ENCODE measurements at places on chromosomes 4 and X.

DNA sequence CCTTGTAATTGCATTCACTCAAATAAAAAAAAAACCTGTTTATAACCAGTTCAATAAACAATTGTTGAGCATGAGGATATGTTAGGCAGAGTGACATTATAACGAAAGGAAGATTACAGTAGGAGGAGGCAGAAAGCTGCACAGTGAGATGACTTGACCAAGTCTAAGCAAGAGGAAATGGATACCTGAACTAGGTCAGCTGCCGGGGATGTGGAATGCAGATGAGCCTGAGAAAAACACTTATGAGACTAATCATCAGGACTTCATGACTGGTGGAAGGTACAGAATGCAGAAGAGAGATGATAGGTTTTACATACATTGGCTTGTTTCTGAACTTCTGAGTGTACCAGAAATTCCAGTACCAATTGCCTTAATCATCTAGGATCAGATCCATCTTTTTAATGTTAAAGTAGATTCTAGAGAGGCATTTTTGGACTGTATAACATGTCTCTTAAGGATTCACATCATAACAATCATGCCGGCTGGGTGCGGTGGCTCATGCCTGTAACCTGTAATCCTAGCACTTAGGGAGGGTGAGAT, 208.1 kb upstream of the PPP3CA start:
- no peak for DNase-seq

DNA sequence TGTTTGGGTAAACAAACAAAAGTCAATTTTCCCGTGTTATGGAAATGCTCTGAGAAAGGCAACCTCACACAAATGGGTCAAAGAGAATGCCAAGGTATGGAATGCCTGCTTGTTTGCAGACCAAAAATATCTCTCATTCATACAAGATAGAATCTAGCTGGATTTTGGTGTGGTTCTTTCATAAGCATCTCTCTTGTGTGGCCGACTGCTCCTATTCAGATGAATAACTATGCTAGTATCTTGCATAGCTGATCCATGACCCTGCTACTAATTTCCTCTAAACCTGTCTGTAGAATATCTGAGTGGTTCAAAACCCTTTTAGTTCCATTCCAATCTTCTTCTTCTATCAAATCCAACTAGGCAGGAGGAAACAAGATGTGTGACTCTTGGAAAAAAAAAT, 28.2 kb upstream of the SORBS2 start:
- DNase-seq: no peak

DNA sequence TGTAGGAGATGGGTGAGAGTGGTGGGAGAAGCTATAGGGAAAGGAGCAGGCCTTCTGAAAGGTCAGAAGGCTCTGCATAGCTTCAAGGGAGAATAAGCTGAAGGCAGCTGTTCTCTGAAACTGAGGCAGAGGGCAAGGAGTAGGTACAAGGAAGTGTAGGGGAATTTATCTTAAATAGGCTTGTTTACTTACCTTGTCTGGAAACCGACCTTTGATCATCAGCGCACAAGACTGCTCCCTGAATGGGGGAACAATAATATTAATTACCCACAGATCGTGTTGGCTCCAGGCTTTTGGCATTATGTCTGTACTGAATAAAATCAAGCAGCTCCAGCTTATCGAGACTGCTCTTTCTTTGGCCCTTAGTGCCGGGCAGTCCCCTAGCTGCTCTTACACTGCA, 175.5 kb upstream of the MAGEB16 start:
- no peak for DNase-seq

- no peak for DNase-seq
Measured at GRCh38 chr4:66609014-66609413, 936.3 kb downstream of the CENPC start.

DNA sequence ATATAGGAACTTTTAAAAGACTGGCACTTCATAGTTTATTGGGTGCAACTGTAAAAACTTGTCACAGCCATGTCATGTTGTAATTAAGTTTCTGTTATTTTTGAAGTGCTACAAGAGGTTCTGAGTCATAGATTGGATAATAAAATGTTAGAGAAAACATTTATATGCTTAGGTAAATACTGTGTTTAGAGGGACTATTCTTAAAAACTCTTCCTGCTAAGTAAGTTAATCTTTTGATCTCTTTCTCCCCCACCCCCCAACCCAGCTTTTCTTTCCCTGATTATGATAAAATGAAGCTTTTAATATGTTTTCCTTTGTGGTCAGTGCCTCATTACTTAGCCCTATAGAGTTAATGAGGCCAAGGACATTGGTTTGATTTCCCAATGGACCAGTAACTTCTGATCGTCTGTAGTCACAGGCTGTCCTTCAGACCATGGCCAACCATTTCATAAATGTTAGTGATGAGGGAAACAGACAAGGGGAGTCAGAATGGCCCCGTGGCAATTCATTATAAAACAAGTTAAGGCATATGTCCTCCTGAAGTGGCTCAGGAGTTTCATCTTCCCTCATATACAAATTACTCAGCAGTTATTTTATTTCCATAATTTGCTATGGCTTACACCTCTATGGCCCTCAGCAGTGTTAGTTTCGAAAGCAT, 3.9 kb upstream of the PDLIM5 start:
- DNase-seq: no peak

GRCh38 chr4:37960098-37960497, at the start of gene PTTG2:
PTTG2 (plus strand) TSS chr4:37960398; CDS start chr4:37960435, 37 bp downstream.
- no peak for DNase-seq

DNA sequence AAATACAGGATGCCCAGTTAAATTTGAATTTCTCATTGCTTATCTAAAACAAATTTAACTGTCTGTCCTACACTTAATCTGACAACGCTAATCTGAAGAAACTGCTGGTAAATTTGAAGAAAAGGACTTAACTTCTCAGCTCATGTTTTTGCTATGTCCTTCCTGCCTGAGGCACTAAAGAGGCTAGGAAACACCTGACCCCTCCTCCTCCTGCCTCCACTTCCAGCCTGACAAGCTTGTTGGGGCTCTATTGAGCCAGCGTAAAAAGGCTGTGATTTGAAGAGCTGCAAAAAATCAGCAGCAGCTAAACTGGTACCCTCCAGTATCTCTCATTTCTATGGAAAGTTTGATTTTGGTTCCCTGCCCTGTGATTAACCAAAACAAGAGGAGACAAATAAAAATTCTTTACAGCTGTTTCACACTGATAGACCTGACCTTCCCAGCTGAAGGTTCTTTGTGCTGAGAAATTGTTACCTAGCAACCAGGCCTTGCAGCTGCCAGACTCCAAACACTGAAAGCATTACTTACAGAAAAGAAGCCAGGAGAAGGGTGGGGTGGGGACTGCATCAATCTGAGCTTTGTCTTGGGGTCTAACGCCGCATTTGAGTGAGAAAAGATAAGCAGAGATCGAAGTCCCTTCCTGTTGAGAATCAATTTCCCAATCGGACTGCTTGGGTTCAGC, 35.0 kb downstream of the DCX start:
- DNase-seq: no peak

GRCh38 chrX:119240356-119240755, 4.3 kb downstream of the PGRMC1 start:
- DNase-seq: no peak

GRCh38 chrX:46716796-46717195, 42.1 kb downstream of the SLC9A7 start:
- no peak for DNase-seq

DNA sequence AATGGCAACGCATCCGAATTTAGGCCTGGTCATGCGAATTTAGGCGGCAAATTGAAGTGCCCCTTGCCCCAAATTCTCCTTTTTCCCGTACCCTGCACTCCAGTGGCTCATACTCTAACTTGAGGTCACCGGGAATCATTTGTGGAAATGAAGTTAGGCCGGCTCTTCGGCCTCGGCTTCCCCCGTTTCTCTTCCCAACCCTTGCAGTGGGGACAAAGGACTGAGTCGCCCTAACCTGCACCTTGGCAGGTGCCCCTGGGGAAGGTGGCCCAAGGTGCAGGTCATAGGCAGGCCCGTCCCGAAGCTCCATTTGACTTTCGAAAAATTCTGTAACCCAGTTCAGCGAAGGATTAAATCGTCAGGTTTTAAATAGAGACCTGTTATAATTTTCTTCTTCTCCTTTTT, 811 bp downstream of the SRD5A3 start:
- DNase-seq: no peak

- no peak for DNase-seq
Measured at GRCh38 chrX:148658115-148658730, 157.8 kb downstream of the AFF2 start.

GRCh38 chr4:119317990-119318389, 3.9 kb downstream of the FABP2 start:
- no peak for DNase-seq

DNA sequence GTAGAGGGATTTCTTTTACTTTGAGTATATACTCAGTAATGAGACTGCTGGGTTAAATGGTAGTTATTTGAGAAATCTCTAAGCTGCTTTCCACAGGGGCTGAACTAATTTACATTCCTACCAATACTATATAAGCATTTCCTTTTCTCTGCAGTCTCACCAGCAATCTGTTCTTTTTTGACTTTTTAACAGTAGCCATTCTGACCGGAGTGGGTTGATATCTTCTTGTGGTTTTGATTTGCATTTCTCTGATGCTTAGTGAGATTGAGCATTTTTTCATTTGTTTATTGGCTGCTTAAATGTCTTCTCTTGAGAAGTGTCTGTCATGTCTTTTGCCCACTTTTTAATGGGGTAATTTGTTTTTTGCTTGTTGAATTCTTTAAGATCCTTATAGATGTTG, 43.3 kb downstream of the SPCS3 start:
- DNase-seq: no peak

GRCh38 chr4:86586626-86587380, 7.3 kb upstream of the PTPN13 start:
- no peak for DNase-seq

- no peak for DNase-seq
Measured at GRCh38 chr4:146123231-146123630, 52.3 kb upstream of the LSM6 start.

- DNase-seq: no peak
Measured at GRCh38 chr4:104747635-104748034, 252.9 kb upstream of the CXXC4 start.

GRCh38 chr4:54231419-54231767, 2.3 kb downstream of the PDGFRA start:
- DNase-seq: no peak

DNA sequence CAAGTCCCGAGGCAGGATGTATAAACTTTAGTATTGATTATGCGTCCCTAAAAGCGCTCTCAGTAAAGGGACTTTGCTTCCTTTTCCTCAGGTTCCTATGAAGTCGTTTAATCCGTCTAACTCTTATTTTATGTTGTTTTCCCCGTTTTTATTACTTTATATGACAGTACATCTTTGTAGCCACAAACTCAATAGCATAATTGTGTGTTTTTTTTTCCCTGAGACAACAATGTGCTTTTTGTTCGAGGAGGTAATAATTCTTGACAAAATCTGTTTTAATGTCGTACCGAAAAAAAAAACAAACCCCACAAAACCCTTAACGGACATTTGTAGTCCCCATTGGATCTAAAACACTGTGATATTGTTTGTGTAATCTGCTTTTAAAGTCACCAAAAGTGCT, 17.9 kb upstream of the PPP2R3B start:
- DNase-seq: no peak

GRCh38 chr4:34486461-34487363, 1757.6 kb downstream of the ARAP2 start:
- DNase-seq: no peak

DNA sequence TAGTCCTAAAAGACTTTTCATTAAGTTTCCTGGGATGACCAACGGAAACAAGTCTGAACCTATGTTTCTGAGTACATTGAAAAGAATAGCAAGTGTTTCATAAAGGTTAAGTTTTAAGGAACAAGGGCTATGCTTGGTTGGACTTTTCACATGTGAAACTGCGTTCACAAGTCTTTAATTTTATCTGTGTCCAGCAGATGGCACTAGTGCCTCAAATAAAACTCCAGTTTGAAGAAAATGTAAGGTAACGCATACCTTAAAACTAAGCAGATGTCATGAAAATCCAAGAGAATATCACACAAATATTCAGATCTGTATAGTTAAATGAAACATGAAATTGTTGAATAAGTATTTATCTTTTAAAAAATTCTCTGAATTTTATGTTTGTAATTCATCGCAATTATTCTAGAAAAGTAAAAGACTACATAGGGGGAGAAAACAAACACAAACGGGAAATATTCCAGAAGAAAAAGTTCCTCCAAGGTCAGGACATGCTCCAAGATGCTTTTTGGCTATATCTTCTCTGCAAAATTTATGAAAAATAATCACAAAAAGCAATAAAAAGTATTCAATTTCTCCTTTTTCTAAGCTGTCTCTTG, 89.6 kb upstream of the MAD2L1 start:
- no peak for DNase-seq

- DNase-seq: no peak
Measured at GRCh38 chr4:177107288-177107921, 202.3 kb upstream of the NEIL3 start.

- no peak for DNase-seq
Measured at GRCh38 chr4:120731561-120731960, 191.0 kb downstream of the PRDM5 start.

GRCh38 chrX:130772105-130772775, 130.8 kb downstream of the ENOX2 start:
- DNase-seq: no peak

DNA sequence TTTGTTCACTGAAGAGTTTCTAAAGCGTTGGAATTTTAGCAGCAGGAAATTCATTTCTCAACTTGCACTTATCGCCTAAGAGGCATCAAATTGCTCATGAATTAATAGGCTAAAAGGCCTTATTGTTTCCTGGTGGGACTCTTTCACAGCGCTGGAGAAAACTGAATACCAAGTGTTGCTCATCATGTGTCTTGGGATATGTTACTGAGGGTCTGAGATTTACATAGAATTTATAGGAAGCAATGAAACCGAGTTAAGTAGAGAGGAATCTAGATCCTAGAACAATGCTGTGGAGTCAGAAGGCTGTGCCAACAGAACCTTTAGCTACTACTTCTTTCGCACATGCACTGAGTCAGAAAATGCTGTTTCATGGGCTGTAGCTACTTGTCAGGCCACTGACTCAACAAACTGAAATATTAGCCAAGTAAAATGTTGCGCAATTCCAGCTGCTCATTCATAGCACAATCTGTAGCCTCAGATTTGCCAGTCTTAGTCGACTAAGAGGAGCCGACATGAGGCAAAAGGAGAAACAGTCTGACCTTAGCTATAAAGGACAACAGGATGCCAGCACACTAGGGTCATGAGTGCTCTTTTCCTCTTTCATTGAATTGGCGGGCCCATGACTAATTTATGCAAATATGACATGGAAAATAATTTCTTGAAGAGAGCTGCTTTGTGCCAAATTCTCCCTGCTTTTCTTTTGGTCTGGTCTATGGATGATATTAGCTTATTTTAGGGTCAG, 35.9 kb upstream of the CXCL8 start:
- no peak for DNase-seq

DNA sequence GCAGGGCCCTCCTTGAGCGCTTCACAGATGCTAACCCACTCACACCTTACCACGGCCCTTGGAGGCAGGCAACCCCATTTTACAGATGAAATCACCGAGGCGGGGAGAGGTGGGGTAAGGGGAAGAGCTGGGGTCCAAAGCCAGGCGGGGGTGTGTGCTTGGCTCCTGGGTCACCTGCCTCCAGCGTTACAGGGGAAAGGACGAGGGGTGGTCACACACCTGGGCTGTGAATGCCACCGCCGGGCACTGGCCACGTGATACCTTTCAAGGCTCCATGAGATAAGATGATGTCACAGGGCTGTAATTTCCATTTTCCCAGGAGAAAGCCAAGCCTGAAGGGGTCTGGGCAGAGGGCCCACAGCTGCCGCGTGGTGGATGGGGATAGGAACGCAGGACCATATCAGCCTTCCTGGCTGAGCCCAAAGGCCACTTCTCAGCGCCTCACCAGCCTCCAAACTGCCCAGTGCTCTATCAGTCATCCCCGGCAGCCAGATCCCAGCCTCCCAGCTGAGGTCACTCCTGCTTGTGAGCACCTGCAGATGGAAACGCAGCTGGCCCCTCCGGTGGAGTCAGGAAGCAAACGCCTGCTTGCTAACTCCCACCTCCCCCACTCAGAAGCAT, 62.4 kb upstream of the CRMP1 start:
- no peak for DNase-seq

Data from activated naive CD8-positive, alpha-beta T cell treated with anti-CD3 and anti-CD28 coated beads, Interleukin-2, amount 50 U/mL, for 16 hours (primary cell).